NCI-H1105 treated with DMSO at 0.1 percent for 48 hours (cell line): ENCODE measurements at places on chromosomes 5 and 9.

GRCh38 chr9:125400725-125401716 is 139.4 kb downstream of the GAPVD1 start:
- no peak for DNase-seq

DNA sequence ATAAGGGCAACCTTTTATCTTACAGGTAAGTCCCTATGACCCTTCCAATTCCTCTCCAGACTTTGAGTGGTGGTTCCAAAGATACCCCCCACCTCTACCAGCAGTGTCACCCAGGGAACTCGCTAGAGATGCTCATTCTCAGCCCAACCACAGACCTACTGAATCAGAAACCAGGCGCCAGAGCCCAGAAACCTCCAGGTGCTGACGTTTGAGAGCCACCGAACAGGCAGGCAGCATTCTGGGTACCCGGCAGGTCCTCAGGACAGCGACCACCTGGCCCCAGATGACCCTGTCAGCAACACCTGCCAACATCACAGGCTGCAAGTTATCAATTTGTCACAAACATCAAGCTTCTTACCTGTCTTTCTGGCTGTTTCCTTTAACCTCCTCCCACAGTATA is 19.5 kb downstream of the RAPGEF1 start:
- DNase-seq: no peak

DNA sequence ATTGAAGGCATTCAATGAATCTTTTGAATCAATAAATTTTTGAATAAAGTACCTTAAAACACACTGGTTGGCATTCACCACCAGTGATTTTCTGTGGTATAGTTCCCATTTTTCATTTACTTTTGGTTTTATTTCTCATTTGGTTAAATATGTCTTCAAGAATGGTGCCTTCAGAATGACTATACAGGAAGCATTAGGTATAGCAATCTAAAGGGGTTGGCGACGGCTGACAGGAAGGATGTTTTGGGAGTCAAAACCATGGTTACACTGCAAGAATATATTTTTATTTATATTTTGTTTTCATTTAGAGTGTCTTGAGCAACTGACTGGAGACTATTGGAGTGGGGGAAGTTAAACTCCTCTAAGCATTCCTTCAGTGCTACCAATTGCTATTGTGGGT is 235.7 kb downstream of the HTR1A start:
- no peak for DNase-seq

GRCh38 chr5:133459474-133460160 is 152.7 kb downstream of the FSTL4 start:
- DNase-seq: no peak

DNA sequence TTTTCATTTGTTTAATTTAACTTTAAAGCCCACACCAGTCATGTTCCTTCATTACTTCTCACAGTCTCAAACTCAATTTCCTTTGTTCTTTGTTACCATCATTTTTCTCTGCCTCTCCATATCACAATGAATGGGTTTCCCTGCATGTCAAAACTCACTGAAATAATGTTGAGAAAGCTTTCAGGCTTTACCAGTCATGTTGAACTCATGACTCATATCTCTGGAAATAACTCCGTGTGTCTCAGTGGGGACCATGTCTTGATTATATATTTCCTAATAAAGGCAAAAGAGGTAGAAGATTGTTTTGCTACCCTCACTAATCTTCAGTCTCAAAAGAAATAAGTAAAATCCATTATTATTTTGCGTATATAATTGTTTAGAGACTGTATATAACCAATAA is 231.2 kb downstream of the CHSY3 start:
- no peak for DNase-seq

GRCh38 chr9:76396144-76396543 is 1.9 kb upstream of the RFK start:
- no peak for DNase-seq

GRCh38 chr5:137891849-137892248 is 2.6 kb downstream of the PKD2L2 start:
- no peak for DNase-seq

- DNase-seq: peak; percentile 62
These were observed 8.3 kb upstream of the TBC1D2 start for GRCh38 chr9:98263482-98264357.

GRCh38 chr5:80082731-80083100 is 47.6 kb downstream of the THBS4 start:
- peak; percentile 71 for DNase-seq

DNA sequence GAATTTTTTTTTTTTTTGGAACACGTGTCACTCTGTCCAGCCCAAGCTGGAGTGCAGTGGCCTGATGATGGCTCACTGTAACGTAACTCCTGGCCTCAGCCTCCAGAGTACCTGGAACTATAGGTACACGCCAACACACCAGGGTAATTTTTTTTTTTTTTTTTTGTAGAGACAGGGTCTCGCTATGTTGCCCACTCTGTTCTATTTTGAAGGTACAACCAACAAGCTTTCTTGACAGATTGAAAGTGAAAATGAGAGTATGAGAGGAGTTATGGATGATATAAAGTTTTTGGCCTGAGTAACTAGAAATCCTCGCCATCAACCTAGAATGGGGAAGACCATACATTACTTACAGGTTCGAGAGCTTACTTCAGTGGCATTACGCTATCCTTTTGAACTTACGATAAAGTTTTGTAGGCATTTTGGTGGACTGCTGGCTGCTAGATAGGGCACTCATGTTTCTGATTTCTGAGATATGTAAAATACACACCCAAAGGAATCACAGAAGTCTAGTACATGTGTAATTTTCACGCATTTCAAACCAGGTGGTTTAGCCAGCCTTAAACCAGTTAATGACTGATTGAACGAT is 806 bp upstream of the CDC42SE2 start:
- DNase-seq: no peak

GRCh38 chr9:93503381-93503780 is 50.0 kb upstream of the FAM120AOS start:
- DNase-seq: no peak

DNA sequence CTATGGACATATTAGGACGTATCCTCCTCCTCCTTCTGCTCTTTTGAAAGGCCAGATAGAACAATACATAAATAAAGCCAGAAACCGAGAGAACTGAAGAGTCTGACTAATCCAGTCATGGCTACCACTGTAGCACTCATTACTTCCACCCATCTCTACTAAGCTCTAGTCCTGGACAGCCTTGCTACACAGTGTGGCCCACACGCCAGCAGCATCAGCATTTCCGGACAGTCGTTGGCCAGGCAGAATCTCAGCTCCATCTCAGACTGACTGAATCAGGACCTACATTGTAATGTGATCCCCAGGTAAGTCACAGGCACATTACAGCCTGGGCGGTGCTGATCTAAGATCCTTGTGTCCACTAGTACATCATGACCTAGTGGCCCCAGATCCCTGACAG is 182.9 kb downstream of the DRD1 start:
- no peak for DNase-seq

DNA sequence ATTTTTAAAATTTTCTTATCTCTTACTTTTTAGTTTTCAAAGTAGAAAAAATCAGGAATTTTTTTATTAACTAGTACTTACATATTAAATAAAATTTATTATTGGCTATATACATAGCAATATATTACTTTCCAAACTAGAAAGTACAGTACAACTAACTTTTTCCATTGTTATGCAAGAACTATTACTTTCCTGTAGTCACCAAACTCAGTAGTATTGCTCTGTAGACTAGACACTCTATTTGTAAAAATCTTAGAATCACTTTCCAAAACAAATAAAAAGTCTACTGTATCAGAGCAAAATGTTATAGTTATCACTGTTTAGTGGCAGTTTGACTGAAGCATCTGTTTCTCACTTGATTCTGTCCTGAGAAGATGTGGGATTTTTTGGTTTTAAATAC is 55.3 kb upstream of the MACIR start:
- no peak for DNase-seq

DNA sequence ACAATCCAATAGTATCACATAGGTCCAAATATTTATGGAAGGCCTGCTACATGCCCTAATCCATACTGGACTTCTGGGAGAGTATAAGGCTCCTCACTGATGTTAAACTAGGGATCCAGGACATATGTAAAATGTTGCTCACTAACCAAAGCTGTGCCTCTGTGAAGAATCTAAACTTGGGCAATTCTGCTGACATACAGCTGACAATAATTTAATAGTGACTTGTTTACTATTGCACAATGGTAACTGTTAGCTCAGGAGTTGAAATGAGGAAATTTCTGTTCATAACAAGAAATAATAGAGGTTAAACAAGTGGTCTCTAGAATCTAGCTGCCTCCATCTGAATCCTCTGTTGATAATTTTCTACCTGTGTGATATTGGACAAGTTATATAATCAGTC is 14.9 kb upstream of the CTXN3 start:
- DNase-seq: no peak

DNA sequence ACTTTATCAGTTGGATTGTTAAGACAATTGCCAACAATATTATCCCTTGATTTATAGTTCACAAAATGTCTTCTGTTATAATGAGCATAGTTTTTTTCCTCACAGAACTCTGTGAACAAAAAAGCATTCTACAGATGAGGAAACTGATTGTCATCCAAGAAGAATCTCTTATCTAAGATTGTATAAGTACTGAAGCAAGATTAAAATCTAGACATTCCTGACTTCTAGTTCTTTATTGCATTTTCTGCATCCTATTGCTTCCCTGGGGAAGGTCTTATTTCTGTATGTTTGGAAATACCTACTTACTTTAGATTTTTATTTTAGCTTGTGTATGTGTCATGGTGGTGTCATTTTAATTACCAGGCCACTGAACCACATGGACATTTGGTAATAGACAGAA is 884.9 kb upstream of the WWC1 start:
- DNase-seq: no peak

DNA sequence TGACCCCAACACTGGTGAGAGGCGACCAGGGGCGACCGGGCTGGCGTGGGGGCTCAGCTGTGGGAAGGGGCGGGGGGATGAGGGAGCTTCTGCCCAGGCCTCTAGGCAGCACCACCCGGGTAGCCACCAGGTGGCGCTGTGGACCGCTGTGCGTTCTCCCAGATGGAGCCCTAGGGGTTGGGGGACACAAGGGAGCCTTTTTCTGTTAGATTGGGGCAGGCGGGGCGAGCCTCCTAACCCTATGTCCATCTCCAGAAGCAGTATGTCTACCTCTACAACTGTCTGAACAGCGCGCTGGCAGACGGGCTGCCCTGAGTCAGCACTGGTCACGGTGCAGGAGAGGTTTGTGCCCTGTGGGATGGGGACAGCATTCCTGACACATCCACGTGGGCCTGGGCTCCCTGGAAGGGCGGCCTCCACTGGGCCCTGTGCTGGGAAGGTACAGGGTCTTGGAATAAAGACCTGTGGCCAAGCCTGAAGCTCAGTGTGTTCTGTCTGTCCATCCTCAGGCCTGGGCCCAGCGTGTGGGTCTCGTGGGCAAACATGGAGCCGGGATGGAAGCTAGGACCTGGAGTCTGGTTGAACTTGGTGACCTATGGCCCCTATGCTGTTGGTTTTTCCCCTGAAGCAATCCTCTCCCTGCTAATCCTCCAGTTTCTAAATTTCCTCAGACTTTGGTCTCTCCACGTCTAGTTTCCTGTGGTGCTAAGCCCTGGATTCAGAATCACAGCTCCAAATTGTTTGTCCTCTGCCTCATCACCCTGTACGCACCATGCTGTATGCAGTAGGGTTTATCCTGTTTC is 23.1 kb upstream of the SPTLC1 start:
- DNase-seq: peak; percentile 18

DNA sequence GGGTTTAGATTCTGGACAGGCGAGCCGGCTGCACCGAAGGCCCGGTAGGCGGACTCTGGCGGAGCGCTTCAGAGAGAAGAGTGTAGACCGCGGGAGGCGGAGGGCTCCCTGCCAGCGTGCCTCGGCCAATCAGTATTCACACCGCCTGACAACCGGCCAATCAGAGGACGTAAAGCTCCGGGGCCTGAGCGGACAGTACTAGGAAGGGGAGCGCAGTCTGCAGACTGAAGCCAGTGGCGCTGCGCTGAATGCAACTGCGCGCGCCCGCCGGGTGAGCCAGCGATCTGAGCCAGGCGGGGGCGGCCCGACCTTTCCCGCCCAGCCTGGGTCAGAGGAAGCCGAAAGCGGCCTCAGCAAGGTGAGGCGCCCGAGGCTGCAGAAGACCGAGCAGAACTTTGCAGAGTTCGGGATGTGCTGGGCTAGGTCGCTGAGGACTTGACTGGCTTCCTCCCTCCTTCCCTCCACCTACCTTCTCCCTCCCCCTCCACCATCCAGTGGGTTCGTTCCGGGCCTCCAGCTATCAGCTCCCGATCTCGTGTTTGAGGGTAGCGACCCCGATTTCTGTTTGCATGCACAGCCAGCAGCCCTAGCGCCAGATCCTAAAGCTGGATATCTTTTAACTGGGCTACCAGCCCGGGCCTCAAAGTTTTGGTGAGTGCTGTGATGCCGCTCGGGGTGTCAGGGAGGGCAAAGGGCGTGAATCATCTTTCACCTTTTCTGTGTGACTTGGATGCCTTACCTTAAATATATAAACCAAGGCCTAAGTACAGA is at the start of gene DMRT2:
Gene DMRT2, plus strand, starts transcription at position 233 of the 771 bp plus-strand sequence. CDS start 1,257 bp downstream, outside the sequence.
- peak; percentile 97 for DNase-seq

GRCh38 chr5:77518304-77518703 is 26.2 kb upstream of the WDR41 start:
- DNase-seq: peak; percentile 38

- no peak for DNase-seq
These were observed 639.4 kb downstream of the SEMA5A start for GRCh38 chr5:8906303-8906967.

GRCh38 chr5:39228596-39228995 is 9.2 kb upstream of the FYB1 start:
- no peak for DNase-seq

- no peak for DNase-seq
These were observed 117.3 kb upstream of the PPP2R2B start for GRCh38 chr5:146995878-146996277.

GRCh38 chr5:66171349-66172344 is 27.5 kb downstream of the SREK1 start:
- DNase-seq: no peak

GRCh38 chr5:34039398-34040157 is 3.4 kb downstream of the C1QTNF3 start:
- DNase-seq: no peak

- no peak for DNase-seq
These were observed 33.9 kb downstream of the ZFR start for GRCh38 chr5:32410630-32411029.

DNA sequence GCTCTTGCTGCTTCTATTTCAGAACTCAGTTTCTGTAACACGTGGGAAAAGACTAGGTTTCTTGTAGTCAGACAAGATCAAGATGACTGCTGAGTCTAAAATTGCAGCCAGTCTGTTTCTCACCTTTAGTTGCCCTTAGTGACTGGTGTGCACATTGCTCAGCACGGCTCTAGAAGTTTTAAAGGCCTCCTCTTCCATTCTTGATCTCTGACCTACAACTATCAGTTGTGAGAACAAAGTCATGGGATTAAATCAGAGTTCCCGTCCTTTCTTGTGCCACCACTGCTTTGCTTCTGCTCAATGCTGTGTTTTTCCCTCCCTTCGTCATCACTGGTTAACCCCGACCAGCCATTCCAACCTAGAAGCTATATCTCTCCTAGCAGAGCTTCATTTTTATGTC is 52.8 kb downstream of the GDA start:
- no peak for DNase-seq

GRCh38 chr5:176870110-176870591 is 29.0 kb downstream of the HK3 start:
- DNase-seq: no peak
